Stimulated activated CD8-positive, alpha-beta memory T cell treated with anti-CD3 and anti-CD28 coated beads, Interleukin-7, amount 100 ng/mL, for 1 hour (primary cell): ENCODE measurements at places on chromosomes 5 and 9.

- no peak for DNase-seq
Measured at GRCh38 chr9:133600739-133601138, 8.4 kb downstream of the FAM163B start.

DNA sequence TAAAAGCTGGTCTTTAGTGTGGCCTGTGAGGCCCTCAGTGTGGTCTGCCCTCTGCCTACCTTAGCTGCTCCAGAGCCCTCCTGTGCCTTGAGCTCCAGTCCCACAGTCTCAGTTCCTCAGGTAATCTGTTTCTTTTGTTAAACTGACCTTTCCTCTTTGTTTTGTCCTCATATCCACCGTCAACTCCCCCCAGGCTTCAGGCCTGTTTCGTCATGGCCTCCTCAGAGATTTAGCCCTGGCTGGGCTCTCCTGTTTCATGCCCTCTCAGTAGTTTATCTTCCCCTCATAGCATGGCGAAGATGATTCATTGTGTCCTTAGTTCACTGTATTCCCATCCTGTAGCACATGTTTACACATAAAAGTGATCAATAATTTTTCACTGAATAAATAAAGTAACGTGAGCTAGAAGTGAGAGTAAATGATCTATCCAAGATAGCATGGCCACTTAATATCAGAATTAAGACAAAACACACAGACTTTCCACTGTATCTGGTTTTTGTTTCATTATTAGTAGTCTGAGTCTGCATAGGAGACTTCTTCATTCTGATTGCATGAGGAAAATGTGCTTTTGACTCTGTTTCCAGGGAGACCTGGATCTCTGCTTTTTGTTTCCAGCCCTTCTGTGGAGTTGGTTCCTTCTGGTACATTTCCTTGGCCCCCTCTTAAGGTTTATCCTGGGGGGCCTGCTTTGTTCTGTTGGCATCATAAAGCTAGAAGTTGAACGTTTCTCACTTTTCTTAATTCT lies 70.5 kb downstream of the SNX24 start:
- DNase-seq: no peak

- no peak for DNase-seq
Measured at GRCh38 chr9:107437716-107438115, 51.9 kb downstream of the KLF4 start.

DNA sequence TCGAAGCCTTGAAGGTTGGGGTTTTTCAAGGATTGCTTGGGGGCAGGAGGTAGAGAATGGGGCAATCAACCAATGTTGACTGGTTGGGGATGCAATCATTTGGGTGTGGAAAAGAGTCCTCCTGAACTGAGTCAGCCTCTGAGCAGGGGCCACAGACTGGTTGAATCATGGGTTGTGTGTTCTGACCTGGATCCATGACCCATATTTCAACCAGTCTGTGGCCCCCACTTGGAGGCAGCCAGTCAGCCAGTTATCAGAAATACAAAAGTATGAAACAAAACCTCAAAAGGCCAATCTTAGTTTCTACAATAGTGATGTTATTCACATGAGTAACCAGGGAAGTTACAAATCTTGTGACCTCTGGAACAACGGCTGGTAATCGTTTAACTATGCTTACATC lies 81.4 kb upstream of the RANBP6 start:
- no peak for DNase-seq

- no peak for DNase-seq
Measured at GRCh38 chr5:132629230-132629944, 28.6 kb upstream of the IL13 start.

GRCh38 chr5:126918615-126918957 lies 111.8 kb downstream of the MARCHF3 start:
- no peak for DNase-seq

DNA sequence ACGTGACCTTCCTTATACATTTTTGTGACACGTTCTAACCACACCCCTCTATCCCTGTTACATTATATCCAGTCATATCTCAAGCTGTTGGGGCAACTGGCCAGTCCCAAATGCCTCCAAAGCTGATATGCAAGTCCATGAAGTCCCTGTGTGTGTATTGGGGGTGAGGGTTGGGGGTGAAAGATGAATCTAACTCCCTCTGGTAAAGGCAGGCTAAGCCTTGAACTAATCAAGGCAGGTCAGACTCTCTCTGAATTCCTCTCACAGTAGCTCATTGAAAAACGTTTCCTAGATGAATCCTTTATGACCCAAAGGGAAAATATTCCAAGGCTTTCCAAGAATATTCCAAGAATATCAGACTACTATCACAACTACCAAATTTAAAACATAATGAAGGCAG lies 174.4 kb downstream of the MUSK start:
- DNase-seq: no peak

DNA sequence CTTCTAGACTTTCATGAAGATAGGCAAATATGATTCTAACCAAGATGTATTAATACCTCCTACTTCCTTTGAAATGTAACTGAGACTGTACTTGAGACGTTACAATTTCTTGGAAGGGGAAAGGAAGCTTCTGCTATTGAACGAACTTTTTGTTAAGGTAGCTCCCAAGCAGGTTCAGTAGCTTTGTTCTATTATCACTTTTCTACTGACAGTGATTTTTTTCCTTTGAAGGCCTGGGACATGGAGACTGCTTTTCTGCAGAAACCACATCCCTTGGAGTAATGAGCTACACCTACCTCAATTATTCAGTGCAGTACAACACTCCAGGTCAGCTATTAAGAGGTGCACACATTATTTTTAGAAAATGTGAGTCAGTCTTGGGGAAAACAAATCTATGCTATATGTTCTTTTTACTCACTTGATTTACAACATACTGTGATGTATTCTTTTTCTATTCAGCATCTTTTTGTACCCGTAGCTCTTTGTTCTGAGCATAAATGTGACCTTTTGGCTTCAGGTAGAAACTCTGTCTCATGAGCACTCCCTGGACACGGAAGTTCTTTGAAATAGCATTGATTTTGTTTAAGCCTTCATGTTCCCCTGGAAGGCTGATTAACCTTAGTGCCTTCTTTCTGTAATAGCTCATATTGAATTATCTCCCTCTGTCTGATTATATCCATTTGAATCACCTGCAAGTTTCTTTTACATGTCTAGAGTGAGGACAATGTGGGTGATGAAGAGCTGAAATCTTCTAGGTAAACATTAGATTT lies 56.5 kb upstream of the CDKN2B start:
- DNase-seq: no peak

GRCh38 chr9:93301911-93302541 lies 118.1 kb downstream of the WNK2 start:
- DNase-seq: no peak

GRCh38 chr5:38188591-38188990 lies 69.8 kb upstream of the EGFLAM start:
- DNase-seq: no peak

DNA sequence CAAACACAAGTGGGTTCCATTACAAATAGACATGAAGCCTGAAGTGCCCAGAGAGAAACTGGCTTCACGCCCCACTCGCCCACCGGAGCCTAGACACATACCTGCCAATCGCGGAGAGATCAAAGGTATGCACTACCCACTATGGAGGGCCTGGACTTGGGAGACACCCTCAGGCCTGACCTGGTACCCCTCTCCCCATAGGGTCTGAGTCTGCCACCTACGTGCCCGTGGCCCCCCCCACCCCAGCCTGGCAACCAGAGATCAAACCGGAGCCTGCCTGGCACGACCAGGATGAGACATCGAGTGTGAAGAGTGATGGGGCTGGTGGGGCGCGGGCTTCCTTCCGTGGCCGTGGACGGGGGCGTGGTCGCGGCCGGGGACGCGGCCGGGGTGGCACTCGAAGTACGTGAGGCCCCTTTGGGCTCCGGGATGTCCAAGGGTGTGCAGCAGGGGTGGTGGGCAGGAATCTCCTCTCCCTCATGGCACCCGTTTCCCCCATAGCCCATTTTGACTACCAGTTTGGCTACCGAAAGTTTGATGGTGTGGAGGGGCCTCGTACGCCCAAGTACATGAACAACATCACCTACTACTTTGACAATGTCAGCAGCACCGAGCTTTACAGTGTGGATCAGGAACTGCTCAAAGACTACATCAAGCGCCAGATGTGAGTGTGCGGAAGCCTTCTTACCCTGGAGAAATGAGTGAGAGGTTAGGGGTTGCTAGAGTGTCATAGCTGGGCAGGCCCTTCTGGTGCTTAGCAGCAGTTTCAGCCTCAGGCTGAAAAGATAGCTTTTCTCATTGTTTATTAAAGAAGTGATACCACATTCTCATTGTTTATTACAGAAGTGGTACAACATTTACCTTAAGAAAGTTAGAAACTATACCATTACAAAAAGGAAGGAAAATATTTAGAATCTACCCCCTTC lies 38.7 kb downstream of the LARP1 start:
- DNase-seq: no peak

DNA sequence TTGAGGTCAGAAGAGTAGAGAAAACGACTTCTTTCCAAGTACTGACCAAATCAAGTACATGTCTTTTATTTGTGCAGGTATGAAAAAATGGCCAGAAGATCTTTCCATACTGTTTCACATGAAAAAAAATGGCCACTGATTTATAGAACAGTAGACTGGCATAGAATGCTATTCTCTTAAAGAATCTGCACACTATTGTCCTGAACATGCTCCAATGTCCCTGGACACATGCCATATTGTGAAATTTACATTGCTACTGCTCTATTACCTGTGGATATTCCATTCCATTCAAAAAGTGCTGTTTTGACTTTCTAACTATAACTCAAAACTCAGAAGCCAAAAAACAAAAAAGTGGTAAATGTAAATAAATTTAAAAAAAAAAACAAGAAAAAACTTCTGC lies 60.6 kb downstream of the FBXL17 start:
- DNase-seq: no peak

- DNase-seq: no peak
Measured at GRCh38 chr9:78296201-78296892, 578 bp upstream of the PSAT1 start.

DNA sequence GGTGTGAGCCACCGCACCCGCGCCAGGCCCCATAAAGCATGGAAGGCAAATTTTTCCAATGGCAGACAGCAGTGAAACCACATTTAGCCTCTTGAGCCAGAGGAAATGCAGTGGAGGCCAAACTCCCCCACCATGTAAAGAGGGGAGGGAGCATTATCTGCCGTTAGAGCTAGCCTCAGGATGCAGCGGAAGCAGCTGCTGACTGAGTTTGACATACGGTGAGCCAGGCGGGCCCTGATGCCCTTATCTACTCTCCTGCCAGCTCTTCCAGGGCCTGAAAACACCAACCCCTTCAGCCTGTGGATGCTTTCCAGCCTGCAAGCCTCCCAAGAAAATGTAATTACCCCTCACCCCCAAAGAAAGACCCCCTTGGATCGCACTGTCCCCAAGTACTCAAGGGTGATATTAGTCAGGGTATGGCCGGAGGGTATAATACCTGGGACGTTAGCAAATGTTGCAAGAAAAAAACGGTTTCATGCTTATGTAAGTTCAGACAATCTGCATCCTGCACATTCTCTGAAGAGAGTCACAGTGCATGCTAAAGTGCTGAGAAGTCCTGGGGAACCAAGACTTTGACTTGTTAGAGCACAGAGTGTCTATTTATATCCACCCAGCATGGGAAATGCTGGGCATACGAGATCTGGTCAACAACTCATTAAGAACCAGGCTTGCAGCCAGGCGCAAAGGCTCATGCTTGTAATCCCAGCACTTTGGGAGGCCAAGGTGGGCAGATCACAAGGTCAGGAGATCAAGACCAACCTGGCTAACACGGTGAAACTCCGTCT lies 11.3 kb upstream of the GGTA1 start:
- DNase-seq: no peak

GRCh38 chr9:5633243-5633642 lies 4.3 kb downstream of the RIC1 start:
- DNase-seq: no peak

GRCh38 chr5:116675626-116675910 lies 100.9 kb upstream of the SEMA6A start:
- no peak for DNase-seq

DNA sequence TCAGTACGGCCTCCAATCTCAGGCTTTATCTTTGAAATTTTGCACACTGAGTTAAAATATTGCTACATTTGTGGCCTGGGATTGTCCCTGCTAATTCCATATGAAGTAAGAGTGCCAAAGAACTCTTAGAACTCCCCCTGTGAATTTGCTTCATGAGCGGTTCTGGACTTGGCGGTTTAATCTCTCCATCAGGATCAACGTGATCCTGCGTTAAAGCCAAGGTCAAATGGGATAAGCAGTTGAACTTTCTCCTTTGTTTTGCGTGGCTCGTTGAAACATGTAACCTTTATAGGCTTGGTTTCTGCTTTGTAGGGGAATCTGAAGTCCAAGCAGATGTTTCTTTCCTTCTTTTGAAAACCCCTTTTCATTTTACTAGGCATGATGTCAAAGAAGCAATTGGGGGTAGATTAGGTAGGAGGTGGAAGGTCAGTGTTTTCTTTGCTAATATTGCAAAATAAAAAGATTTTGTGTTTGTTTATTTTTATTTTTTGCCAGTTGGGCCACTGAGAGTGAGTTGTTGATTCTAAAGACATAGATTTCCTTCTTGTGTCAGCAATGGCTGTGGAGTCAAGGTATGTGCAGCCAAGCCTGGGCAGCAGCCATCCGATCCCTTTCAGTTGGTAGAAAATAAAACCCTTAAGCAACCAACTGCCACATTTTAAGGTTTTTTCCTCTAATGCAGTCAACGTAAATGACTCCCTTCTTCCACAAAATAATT lies 390.8 kb downstream of the NNT start:
- DNase-seq: no peak
